ENCODE measurements at places on chromosomes 16 and 17.

DNA sequence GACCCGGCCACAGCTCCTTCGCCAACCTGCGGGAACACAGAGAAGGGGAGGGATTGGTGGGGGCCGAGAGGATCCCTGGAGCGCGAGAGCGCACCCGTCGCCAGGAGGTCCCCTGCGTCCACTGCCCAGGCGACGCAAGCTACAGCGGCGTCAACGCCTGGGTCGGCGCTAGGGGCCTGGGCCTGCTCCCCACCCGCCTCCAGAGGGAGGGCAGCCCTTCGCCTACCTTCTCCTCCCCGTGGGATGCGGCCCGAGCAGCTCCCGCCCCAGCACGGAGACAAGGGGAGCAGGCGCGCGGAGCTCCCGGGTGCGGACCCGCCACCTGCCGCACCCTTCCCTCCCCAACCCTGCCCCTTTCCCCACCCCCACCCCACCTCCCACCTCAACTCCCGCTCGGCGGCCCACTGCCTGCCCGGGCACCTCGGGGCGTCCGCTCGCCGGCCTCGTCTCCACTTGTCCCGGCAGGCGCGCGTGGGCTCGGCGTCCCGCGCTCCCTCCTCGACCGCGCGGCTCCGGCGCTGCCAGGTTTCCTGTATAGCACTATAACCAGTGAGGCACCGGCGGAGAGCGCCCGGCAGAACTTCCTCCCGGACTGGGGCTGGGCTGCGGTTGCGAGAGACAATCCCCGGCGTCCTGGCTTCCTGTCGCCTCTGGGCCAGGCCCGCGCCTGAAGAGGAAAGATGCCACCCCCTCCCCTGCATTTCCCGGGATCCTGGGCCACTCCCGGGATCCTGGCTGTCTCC is 119.1 kb upstream of the SMURF2 start:
- peak; percentile 73 for DNase-seq

DNA sequence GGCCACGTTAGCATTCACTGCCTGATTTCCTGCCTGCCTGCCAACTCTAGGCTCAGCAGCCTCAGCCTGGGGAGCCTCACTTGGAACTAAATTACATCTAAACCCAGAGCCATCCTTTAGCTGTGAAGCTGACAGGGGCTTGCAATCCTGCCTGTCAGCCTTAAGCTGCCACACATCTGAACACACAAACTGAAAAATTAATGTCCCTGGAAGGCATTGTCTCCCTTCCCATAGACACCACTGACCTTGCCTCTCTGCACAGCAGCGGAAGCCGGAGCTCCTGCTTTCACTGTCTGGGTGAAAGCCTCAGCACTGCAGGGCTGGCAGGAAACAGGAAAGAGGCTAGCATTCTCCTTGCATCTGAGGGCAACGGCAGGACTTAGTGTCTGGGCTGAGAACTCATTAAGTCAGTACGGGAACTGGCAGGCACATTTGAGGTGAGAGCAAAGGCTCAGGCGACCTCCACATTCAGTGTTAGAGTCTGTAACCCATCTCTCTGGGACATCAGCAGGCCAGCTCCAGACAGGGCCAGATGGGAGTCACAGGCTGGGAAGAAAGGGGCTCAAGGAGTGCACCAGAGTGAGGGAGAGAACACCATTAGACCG is 452.4 kb upstream of the C16orf82 start:
- no peak for DNase-seq

DNA sequence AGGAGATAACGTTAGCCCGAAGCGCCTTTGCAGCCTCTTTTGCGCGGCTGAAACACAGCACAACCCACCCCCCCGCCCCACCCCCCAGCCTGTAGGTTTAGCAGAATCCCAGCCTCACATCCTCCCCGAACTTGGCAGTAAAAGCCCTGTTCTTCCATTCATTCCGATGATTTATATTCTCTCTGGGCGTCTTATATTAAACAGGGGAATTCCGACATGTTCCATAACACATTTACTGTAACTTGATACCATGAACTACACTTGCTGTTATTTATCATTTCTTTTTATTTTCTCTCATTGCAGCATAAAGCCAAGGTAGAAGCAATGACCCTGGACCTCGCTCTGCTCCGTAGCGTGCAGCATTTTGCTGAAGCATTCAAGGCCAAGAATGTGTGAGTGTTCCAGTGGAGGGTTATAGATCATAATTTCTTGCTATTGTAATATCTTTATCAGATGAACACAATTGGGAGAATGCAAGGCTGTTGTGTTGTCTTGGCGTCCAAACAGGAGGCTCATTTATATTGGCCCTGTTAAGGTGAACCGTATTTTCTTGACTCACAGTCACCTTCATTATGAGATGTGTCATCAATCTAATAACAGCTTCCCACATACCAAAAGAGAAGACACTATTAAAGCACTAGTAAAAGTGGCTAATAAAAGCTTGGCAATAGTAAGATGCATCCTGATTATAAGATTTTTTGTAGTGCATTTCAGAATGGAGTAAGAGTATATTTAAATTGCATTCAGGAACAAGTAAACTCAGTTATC is 287.3 kb downstream of the WWOX start:
- DNase-seq = no peak

- DNase-seq = no peak
These were observed 12.5 kb upstream of the PHF12 start for GRCh38 chr17:28963841-28964240.

- DNase-seq = peak; percentile 83
These were observed 5.1 kb downstream of the KRT13 start for GRCh38 chr17:41500131-41500911.

DNA sequence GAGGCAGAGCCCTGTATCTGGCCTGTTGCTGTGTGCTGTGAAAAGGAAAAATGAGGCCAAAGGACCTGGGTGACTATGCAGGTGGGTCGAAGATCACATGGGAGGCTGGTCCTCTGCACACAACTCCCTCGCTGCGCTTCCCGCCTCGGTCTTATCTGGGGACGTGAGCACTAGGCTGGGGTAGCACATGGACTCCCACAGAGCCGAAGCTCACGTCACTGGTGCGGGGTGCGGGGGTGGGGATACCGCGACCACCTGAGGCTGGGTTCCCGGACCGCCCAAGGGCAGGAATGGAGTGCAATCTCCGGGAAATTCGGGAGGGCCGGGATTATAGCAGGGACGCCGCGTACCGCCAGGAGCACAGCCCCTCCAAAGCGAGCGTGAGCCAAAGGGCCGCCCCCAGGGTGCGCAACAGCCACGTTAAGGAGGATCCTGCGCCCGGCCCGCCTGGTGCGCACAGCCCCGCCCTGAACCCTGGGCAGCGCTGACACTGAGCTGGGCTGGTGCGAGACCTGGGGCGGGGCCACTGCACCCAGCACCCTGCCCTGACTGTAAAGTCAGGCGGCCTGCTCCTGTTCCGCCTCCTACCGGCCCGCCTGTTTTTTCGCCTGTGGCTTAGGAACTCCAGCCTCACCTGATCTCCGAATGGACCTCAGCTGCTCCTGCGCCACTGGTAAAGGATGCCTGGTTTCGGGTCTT is 4.8 kb downstream of the MT1A start:
- DNase-seq = peak; percentile 81

DNA sequence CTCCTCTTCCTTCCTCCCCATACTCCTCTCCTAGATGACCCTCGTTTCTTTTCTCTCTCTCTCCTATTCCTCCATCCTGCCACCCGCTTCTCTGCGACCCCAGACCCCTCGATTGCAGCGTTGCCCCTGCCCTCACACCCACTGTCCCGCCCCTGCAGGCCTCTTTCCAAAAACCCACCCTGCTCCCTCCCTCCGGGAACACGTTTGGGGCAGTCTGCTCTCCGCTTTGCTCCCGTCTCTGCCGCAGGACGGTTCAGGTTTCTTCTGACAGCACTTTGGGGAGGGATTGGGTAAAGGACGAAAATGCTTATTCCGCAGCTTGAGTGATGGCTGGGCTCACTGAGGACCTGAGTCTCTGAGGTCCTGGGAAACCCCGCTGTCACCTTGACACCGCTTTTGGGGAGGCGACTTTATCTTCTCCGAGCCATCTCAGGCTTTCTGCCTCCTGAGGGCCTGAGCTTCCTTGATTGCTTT is 690 bp downstream of the NDE1 start:
- DNase-seq = peak; percentile 67

DNA sequence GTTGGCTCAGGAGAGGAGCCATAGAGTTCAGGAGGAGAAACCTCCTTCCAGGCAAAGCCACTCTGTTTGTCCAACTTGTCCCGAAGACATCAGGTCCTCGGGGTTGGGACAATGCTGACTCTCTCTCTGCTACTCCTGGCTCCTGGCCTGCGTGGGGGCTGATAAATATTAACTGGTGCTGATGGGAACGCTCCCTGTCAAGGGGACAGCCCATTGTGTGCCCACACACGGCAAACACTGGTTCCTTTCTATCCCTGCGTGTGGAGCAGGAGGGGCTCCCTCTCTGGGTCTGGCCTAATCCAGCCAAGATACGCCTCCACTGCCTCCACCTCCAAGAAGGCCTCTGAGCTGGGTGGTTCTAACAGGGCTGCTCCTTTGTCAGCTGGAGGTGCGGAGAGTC is 4.4 kb downstream of the KIF19 start:
- no peak for DNase-seq

DNA sequence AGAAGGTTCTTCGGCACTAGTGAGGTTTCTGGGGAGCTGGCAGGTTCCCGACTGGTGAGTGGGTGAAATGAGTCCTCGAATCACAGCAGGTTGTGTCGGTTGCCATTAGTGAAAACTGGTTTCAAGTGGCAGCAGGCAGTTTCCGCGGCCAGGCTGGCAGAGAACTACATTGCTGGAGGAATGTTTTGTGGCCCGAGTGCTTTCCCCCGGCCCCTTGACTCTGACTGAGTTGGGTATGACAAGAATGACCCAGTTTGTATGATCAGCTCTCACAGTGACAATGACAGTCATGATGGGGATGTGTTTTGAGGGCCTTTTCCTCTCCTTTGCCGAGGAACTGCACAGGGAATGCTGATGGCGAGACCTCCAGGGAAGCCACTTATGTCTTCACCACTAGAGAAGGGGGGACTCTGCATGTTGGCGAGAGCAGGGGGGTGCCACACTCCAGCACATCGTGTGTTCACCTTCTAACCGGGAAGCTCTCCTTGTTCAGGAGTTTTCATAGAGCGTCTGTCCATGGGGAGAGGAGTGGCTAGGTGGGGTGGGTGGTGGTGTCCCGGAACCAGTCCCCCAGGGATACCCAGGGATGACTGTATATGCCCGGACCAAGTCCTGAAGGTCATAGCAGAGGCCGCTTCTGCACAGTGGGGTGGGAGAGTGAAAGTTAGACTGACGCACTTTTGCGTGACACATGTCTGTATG is 206.0 kb upstream of the CHMP6 start:
- no peak for DNase-seq

DNA sequence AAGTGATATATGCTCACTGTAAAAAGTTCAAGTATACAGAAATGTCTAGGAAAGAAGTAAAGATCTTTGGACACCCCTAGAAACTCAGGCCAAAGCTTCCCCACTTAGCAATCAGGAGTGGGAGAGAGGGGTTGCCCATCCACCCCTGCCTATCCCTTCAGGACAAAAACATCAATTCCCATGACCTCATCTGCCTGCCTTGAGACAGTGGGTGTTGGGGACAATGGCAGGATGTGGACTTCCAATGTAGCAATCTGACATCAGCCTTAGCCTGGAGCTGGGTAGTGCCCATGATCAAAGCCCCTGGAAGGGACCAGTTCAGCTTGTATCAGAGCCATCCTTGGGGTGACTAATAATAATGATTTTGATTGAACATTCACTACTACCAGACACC is 18.1 kb downstream of the ITPRIPL2 start:
- DNase-seq = no peak

- DNase-seq = no peak
These were observed 129.3 kb downstream of the BRIP1 start for GRCh38 chr17:61734012-61734411.

GRCh38 chr17:57006040-57006439 is 28.1 kb downstream of the SCPEP1 start:
- DNase-seq = no peak

DNA sequence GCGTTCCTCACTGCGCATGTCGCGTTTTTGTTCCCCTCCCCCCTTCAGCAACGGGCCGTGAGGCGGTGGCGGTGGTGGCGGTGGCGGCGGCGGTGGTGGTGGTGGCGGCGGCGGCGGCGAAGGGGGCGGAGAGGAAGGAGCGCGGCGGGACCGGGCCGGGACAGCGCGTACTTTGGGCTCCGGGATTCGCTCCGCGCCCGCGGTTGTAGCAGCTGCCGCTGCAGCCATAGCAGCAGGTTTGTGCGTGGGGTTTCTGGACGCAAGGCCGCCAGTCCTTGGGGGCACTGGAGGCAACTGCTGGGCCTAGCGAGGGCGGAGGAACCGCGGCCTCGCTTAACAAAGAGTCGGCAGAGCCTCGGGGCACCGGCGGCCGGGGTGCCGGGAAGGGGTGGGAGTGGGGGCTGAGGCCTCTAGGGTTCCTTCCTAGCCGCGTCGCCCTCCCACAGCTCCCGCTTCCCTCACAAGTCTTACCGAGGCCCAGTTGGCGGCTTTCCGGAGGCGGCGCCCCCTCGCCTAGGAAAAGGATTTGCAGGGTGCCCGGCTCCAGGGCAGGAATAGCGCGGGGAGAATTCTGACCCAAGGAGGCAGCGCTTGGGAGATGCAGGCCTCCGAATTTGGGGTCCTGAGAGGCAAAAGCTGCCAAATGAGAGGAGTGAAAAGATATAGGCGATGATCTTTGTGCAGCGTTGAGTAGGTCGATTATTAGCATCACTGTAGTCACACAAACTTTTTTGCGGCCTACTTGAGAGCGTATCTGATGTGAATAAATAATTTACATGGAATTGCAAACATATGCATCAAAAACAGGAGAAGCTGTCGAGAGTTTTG is at the start of gene DDX42:
Gene DDX42, plus strand, starts transcription at position 30 of the 828 bp plus-strand sequence. CDS start 12,880 bp downstream, outside the sequence.
- no peak for DNase-seq

Data from hematopoietic multipotent progenitor cell treated with erythropoietin and hydrocortisone succinate and interleukin-3 and kit ligand, for 6 days (in vitro differentiated cells).